ENCODE measurements at places on chromosomes 13 and 19. TPM values are rescaled to one million over a fixed set of nuclear protein-coding genes. Genes with fewer than 3 reads are reported as not detected.

The CGB3 gene
- total RNA-seq = not detected

GRCh38 chr13:39468306-39468705 is 134.7 kb downstream of the LHFPL6 start:
- no peak for DNase-seq

The ZNF547 gene
- total RNA-seq = 2.4 TPM

The SGTA gene
- 52.3 TPM for total RNA-seq

The FIZ1 gene
- 12.2 TPM for total RNA-seq

The ZNF431 gene
- total RNA-seq = 3.0 TPM

The TBCB gene
- total RNA-seq = 107 TPM

Measured in right atrium auricular region (tissue), 2 donors.